ENCODE measurements at places on chromosomes 12 and 14. TPM values are rescaled to one million over a fixed set of nuclear protein-coding genes. Genes with fewer than 3 reads are reported as not detected.

The AKAP5 gene
- 6.1 TPM for total RNA-seq

The ACYP1 gene
- 5.8 TPM for total RNA-seq

The GPR137C gene
- 3.3 TPM for total RNA-seq

The HCAR2 gene
- total RNA-seq, result not detected

The TAS2R43 gene
- 0.62 TPM for total RNA-seq

The ESPL1 gene
- total RNA-seq, result 11.8 TPM

- H3K4me1 ChIP-seq, result no peaks in the 10 kb centered on the region
- no peak for DNase-seq
- no peaks in the 10 kb centered on the region for H3K36me3 ChIP-seq
- no peak overlapping the region for H3K4me3 ChIP-seq
- H3K27me3 ChIP-seq, result peaks cover 3% of the 10 kb centered on the region
These were observed 170.8 kb upstream of the DYRK2 start for GRCh38 chr12:67477681-67478265.

GRCh38 chr14:33933386-33933933 is 17.4 kb downstream of the EGLN3 start:
- no peak overlapping the region for H3K27ac ChIP-seq
- H3K36me3 ChIP-seq, result no peaks in the 10 kb centered on the region
- H3K4me3 ChIP-seq, result no peak overlapping the region

- no peaks in the 10 kb centered on the region for H3K27me3 ChIP-seq
- H3K4me1 ChIP-seq, result peaks cover 47% of the 10 kb centered on the region
- H3K27ac ChIP-seq, result peak overlapping the region; percentile 100
- no peak overlapping the region for H3K4me3 ChIP-seq
- no peak for DNase-seq
These were observed 22.4 kb downstream of the ATF7 start for GRCh38 chr12:53603804-53604203.

DNA sequence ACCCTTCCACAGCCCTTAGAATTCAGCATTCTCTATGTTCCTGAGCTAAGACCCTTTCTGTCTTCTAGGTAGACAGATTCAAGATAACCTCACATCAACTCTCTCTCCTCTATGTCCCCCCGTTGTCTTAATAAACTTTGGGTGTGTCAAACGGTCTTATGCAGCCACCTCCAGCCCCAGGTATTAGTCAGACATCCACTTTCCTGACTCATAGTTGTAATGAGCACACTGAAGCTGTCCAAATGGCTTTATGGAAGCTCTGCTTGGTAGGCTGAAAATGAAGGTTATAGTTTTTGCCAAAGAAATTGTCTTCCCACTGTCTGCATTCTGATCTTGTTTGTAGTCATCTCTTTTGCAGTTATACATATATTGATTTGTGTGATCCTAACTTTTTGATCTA is 482.0 kb downstream of the RMST start:
- H3K4me1 ChIP-seq, result no peaks in the 10 kb centered on the region
- no peaks in the 10 kb centered on the region for H3K36me3 ChIP-seq
- H3K4me3 ChIP-seq, result no peak overlapping the region

- H3K27ac ChIP-seq, result no peak overlapping the region
- peaks cover 9% of the 10 kb centered on the region for H3K4me1 ChIP-seq
- H3K36me3 ChIP-seq, result peaks cover 11% of the 10 kb centered on the region
These were observed 153.8 kb downstream of the PELI2 start for GRCh38 chr14:56271970-56272369.

DNA sequence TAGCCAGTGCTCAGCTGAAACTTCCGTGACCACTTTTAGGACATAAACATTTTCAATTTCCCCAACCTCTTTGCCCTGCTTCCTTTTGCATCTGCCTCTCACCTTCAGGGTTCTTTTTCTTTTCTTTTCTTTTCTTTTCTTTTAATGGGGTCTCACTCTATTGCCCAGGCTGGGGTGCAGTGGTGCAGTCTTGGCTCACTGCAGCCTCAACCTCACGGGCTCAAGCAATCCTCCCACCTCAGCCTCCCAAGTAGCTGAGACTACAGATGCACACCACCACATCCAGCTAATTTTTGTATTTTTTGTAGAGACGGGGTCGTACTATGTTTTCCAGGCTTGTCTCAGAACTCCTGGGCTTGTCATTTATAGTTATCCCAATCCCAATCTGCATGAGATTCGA is 4.7 kb upstream of the LRP10 start:
- H3K27ac ChIP-seq, result no peak overlapping the region
- no peaks in the 10 kb centered on the region for H3K36me3 ChIP-seq
- peaks cover 2% of the 10 kb centered on the region for H3K27me3 ChIP-seq
- DNase-seq, result no peak

DNA sequence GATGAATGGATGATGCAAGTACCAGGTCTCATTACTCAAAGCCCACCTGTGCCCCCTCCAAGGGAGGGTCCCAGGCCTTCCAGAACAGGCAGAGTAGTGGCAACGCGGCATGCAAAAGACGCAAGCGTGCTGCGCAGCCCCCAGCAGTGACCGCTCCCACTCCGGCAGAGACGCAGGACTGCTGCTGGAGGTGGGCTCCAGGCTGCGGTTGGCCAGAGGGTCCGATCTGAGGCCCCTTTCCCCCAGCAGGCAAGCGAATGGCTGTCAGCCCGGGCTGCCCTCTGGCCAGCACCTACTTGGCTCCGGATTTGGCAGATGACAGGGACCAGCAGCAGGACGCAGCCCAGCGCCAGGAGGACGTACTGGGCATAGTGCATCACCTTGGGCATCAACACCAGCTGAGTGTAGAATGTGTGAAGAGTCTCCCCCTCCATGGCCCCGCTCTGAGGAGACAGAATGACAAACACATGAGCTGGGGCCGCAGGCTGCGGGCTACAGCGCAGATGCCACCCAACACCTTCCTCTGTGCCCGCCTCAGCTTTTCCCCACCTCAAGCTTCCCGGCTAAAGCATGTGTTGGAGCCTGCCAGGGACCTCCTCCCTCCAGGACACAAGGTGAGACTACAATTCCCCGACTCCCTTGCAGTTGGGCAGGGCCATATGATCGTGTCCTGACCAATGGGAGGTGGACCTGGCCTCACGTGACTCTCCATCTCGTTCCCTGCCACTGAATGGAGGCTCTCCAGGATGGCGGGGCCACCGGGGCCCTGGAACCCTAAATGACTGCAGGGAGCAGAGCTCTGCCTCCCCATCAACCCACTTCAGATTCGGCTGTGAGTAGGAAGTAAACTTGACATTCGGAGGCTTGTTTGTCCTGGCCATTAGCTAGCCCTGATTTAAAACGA is 77.4 kb downstream of the SCARB1 start:
- peaks cover 4% of the 10 kb centered on the region for H3K27me3 ChIP-seq
- H3K36me3 ChIP-seq, result no peaks in the 10 kb centered on the region
- H3K4me3 ChIP-seq, result peak overlapping the region; percentile 89
- peaks cover 25% of the 10 kb centered on the region for H3K4me1 ChIP-seq
- no peak overlapping the region for H3K27ac ChIP-seq
- peak; percentile 78 for DNase-seq

DNA sequence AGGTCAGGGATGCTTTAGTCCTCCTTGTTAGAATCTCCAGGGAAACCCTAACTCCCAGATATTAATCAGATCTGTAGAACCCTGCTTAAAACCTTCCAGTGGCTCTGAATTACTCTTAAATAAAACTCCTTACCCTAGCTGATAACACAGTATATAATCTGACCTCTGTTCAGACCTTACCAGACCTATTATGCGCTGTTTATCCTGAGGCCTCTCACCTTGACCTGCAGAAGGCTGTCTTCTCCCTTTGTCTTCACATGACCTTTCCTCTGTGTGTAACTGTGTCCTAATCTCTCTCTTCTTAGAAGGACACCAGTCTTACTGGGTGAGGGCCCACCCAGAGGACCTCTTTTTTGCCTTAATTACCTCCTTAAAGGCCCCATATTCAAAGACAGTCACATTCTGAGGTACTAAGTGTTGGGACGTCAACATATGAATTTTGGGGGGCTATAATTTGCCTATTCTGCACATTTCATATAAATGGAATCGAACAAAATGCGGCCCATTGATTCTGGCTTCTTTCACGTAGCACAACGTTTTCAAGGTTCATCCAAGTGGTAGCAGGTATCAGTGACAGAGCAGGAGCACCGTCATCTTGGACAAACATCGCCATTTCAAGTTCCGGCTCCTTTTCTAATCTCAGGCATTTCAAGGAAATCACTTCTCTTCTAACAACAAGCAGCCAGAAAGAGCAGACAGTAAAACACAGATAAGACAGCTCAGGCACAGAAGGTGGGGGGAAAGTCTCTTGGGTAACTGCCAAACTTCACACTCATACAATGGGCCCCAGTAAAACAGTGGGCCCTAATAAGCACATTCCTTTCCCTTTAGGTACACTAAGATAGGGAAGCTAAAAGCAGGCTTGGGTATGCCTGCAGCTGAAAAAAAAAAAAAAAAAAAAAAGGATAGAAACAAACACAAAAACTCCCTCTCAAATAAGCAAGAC is 200.2 kb upstream of the NUDT4 start:
- no peaks in the 10 kb centered on the region for H3K36me3 ChIP-seq
- peak overlapping the region; percentile 61 for H3K27ac ChIP-seq
- peaks cover 6% of the 10 kb centered on the region for H3K4me1 ChIP-seq
- H3K4me3 ChIP-seq, result no peak overlapping the region
- no peaks in the 10 kb centered on the region for H3K27me3 ChIP-seq

DNA sequence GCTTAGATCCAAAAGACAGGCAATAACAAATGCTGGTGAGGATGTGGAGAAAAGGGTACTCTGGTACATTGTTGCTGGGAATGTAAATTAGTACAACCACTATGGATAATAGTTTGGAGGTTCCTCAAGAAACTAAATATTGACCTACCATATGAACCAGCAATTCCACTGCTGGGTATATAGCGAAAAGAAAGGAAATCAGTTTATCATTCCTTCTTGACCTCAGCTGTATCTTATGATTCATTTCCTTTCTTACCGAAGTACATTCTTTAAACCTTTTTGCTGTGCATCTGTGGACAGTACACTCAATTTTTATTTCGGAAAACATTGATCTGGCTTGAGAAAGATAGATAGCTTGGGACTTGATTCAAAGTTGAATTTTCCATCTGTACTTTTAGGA is 183.2 kb upstream of the LRFN5 start:
- no peaks in the 10 kb centered on the region for H3K36me3 ChIP-seq
- no peak overlapping the region for H3K4me3 ChIP-seq
- H3K27ac ChIP-seq, result no peak overlapping the region
- H3K27me3 ChIP-seq, result peaks cover 2% of the 10 kb centered on the region
- no peaks in the 10 kb centered on the region for H3K4me1 ChIP-seq
- DNase-seq, result no peak

DNA sequence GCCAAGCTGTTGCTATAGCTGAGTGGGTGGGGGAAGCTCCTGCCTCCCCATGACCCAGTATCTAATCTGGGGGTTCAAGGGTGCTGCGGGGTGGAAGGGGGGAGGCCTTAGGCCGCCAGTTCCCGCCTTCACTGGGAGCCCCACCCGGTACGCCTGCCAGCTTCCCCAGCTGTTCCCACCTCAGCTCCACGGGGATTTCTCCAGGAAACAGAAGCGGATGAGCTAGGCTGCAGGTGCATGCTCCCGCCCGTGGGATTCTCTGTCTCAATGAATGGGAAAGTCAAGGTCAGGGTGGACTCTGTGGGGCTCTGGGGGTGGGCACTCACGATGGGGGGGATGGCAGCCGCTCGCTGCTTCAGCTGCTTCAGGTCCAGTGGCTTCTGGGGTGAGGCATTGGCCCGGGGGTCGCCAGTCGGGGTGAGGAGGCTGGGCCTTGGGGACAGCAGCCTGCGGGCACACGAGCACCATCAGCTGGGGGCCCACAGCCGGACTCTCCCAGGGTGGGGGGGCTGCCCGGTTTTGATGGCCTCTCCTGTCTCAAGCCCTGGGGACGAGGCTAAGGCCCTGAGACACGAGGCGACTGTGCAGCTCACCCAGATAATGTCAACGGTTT is 68.6 kb downstream of the RFLNA start:
- DNase-seq, result no peak
- H3K4me3 ChIP-seq, result no peak overlapping the region
- H3K4me1 ChIP-seq, result no peaks in the 10 kb centered on the region

- peaks cover 24% of the 10 kb centered on the region for H3K4me1 ChIP-seq
- no peak overlapping the region for H3K27ac ChIP-seq
- peaks cover 7% of the 10 kb centered on the region for H3K36me3 ChIP-seq
- peak overlapping the region; percentile 98 for H3K4me3 ChIP-seq
These were observed 5.0 kb downstream of the REM2 start for GRCh38 chr14:22887990-22888378.

GRCh38 chr12:11885261-11886038 is 185.3 kb upstream of the BCL2L14 start:
- H3K4me3 ChIP-seq, result peak overlapping the region; percentile 17
- H3K27ac ChIP-seq, result peak overlapping the region; percentile 97
- peak; percentile 35 for DNase-seq
- H3K4me1 ChIP-seq, result peaks cover 76% of the 10 kb centered on the region
- peaks cover 66% of the 10 kb centered on the region for H3K36me3 ChIP-seq

DNA sequence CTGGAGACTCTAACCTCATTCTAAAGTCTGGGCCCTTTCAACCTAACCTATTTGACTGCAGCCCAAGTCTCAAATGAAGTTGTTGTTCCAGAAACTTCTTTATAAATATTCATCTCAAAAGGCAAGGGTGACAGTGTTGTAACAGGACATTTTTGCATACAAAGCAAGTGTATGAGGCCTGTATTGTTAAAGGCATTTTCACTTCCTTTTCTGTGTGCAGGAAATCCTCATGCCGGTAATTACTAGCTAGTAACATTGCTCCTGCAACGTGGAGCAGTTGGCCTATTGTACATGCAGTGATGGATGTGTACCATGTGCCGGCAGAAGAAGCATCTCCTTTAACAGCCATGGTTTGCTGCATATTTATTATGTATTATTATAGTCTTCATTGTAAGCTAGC is 156.5 kb upstream of the RMST start:
- H3K4me1 ChIP-seq, result peaks cover 25% of the 10 kb centered on the region
- no peak overlapping the region for H3K4me3 ChIP-seq
- peaks cover 4% of the 10 kb centered on the region for H3K27me3 ChIP-seq
- no peaks in the 10 kb centered on the region for H3K36me3 ChIP-seq
- peak; percentile 5 for DNase-seq

GRCh38 chr12:646442-647384 is 16.5 kb downstream of the NINJ2 start:
- no peak for DNase-seq
- no peak overlapping the region for H3K27ac ChIP-seq
- H3K27me3 ChIP-seq, result peaks cover 1% of the 10 kb centered on the region
- no peak overlapping the region for H3K4me3 ChIP-seq
- H3K4me1 ChIP-seq, result peaks cover 17% of the 10 kb centered on the region
- H3K36me3 ChIP-seq, result no peaks in the 10 kb centered on the region

All from endothelial cell (in vitro differentiated cells).